ENCODE measurements at places on chromosomes 2 and 18.

DNA sequence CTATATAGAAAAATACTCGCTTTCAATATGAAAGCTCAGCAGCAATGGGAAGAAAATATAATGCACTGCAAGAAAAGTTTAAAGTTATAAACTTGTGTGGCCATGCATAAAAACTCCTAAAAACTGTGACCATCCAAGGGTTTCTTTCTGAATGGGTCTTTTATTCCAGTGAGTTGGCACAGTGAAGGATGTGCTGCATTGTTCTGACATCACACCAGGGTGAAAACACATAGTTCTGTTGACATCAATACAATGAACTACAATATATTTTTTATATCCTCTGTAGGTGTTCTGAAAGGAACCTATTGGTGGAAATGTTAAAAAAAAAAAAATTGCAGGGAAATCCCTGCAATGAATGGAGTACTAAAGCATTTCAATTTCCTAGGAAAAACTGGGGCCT, 80.2 kb downstream of the CDH20 start:
- no peak for DNase-seq

DNA sequence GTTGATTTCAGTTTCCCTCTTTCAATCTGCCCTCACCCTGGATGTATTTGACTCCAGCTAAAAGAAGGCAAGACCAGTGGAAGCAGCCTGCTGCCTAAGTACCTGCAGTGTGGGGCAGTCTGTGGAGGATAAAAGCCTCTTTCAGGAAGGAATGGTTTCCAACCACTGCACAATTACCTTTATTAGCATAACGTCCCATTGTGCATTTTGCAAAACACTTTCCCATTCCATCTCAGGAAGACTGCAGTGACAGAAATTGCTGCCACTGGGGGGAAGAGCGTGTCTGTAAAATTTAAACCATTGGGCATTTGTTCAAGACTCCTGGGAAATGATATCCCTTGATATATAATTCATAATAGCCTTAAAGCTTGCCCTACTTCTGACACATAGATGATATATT, 26.2 kb downstream of the CYRIA start:
- DNase-seq = no peak

DNA sequence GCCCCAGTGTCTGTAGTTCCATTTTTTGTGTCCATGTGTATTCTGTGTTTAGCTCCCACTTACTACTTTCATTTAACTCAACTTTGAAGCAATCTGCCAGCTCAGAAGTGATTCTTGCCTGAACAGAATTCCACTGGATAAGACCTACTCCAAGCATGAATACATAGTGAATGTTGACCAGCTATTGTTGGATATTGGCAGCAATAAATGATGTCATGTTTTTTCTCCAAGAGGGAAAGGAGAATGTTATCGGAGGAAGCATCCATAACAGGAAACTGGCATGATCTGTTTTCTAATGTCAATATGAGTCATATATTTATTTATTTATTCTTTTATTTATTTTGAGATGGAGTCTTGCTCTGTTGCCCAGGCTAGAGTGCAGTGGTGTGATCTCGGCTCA, 36.8 kb upstream of the TRAPPC8 start:
- DNase-seq = no peak

DNA sequence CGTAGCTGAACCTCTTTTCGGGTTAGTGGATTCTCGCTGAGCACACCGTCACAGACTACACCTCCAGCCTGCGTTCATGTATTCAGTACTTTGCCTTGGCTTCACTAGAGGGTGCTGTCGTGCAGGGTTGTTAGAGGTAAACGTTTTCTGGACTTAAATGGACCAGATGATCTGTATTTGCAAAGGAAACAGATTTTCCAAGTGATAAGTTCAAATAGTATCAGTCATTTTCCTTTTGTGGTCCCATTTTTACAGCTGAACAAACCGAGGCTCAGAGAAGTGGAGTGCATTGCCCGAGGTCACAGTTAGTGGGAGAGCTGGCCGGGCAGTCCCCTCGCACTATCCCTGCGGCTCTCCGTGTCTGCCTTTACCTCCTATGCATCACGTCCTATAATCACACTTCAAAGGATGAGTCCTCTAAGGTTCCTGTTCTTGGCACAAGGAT, 125.9 kb downstream of the MAP4K4 start:
- peak; percentile 67 for DNase-seq

GRCh38 chr2:62145478-62146100, 50.3 kb upstream of the B3GNT2 start:
- DNase-seq = no peak

- no peak for DNase-seq
These were observed 93.5 kb downstream of the TMEM163 start for GRCh38 chr2:134625311-134625710.

DNA sequence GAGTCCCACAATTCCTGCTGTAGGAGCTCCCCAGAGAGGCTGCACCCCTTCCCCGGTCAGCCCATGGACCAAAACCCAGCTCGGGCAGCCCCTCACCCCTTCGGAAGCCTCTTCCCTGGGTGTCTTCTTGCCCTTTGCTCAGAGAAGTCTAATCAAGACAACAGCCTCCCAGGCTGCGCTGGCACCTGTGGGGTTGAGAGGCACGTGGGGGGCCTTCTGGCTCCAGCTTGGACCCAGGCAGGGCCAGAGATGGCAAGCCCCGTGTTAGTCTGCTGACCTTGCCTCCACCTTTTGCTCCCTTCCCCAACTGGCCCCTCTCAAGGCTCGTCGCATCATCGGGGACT, 10.4 kb downstream of the SLC4A3 start:
- DNase-seq = no peak

Data from hippocampal formation (tissue), 2 donors.